T-helper 2 cell (primary cell): ENCODE measurements at places on chromosomes 1 and 21.

DNA sequence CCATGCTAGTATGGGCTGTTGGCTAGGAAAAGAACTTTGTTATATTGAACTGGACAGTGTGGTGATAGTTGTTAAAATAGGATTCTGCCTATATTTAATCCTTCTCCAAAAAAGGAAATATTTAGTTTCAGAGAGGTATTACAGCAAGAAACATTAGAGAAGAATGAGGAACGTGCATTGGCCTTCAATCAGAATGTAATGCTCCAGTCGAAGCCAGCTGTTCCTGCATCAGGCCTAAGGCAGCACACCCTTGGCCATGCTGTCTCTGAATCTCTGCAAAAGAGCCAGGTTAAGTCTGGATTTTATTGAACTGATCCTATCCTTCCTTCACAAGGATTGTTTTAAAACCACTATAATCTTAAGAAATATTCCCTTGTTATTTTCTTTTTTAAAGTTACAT is 35.3 kb upstream of the RALGPS2 start:
- no peak for DNase-seq

GRCh38 chr21:34023691-34024373 is 49.5 kb upstream of the MRPS6 start:
- DNase-seq, result no peak

DNA sequence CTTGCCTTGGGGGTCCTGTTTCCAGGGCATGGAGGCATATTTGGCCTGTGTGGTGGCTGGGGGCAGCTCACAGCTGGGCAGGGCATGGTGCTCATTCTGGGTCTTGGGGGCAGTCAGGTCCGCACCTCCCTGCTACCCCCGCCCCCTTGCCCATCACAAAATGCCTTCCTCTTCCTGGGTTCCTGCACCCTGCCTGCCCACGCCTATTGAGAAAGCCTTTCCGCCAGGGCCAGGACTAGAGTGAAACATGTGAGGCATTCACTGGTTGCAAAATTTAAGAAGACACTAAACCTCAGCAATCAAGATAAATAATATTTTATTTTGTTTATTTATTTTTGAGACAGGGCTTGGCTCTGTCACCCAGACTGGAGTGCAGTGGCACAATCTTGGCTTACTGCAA is 19.7 kb downstream of the PTAFR start:
- DNase-seq, result no peak

DNA sequence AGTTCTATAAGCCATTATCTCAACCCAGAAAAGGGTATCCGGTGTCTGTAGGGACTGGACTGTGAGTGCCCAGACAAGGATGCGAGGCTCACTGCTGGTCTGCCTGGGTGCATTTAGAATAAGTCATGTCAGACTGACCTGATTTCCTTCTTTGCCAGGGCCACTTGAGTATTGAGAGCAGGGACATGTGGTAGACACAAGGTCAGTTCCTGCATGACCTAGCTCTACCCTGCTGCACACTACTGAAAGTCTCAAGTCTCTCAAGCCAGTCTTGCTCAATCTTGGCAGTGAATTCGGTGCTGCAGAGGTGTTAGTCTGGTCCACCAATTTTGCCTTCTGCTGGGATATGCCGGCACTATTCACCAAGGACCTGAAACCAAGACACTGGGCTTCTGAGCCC is 180.1 kb downstream of the C1orf94 start:
- DNase-seq, result no peak

GRCh38 chr1:28371010-28371377 is 1.5 kb downstream of the PHACTR4 start:
- no peak for DNase-seq

DNA sequence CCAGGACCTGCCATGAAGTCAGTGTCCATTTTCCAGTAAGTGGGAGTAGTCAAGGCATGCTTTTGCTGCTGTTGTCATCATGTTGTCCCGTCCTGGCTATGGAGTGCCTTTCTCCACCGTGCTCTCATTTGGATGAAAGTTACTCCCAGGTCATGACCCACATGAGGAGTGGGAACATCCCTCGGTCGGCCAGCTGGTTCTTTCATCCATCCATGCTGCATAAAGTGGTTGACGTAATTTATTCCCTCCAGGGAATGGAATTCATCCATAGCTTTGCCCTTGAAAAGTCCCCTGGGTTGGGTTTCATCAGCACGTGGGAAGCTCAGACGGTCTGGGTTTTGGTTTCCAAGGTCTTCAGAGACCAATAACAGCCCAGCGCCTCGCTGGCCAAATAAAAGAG is 11.6 kb downstream of the PLA2G2A start:
- no peak for DNase-seq

- peak; percentile 61 for DNase-seq
These were observed 28.5 kb upstream of the KCNA2 start for GRCh38 chr1:110634455-110635311.

GRCh38 chr1:208146650-208147049 is 97.5 kb downstream of the PLXNA2 start:
- no peak for DNase-seq

GRCh38 chr1:43329995-43330751 is 7.4 kb upstream of the MPL start:
- no peak for DNase-seq

GRCh38 chr21:26846036-26846931 is 1.1 kb upstream of the ADAMTS1 start:
- DNase-seq, result no peak

GRCh38 chr1:155989242-155990004 is 11.1 kb upstream of the ARHGEF2 start:
- peak; percentile 61 for DNase-seq

GRCh38 chr1:11129649-11130390 is 30.2 kb upstream of the EXOSC10 start:
- no peak for DNase-seq

- no peak for DNase-seq
These were observed 46.7 kb upstream of the CXADR start for GRCh38 chr21:17466166-17466565.

DNA sequence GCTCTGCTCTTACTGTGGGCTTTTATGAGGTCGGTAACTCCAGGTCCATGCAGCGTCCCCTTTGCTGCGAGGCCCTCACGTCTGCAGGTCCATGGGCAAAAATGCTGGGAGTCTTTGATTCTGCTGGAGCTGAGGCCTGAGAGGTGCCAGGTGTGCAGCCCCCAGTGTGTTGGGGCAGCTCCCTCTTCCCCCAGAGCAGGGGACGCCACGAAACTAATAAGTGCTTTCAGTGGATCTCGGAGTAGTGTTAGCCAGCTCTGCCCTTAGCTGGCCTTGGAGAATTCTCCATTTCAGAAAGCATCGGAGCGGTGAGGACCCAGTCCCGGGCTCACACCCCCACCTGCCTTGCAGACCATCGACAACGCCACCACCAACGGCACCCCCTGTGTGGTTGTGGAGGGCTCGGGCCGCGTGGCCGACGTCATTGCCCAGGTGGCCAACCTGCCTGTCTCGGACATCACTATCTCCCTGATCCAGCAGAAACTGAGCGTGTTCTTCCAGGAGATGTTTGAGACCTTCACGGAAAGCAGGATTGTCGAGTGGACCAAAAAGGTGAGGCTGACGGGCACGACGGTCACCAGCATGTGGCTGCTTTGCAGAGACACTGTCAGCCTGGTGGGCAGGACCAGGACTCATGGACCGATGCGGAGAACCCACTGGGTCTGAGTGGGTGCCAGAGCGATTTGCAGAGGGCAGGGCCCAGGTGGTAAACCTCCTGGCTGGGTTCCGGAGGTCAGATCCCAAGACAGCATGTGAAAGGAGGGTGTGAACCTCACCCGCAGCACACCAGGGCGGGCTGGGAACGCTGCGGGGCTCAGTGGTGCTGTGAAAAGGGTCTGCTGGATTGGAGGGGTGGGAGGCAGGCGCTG is 25.5 kb downstream of the TRPM2 start:
- DNase-seq, result no peak

DNA sequence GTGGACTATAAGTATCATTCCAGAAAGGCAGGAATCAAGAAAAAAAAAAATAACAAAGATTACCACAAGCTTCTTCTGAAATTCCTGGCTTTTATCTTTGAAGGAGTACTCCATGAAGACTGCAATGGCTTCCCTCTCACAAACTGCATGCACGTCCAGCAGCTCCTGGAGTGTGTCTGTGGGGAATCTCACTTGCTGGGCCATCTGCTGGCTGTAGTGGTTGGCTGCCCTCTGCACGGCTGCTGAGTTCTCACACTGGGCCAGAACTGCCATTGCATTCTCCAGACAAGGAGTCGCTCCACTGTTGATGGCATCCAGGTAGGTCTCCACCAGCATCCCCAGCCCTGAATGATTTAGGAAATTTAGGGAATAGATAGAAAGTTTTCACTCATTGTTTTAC is 23.3 kb upstream of the GBP2 start:
- DNase-seq, result no peak

DNA sequence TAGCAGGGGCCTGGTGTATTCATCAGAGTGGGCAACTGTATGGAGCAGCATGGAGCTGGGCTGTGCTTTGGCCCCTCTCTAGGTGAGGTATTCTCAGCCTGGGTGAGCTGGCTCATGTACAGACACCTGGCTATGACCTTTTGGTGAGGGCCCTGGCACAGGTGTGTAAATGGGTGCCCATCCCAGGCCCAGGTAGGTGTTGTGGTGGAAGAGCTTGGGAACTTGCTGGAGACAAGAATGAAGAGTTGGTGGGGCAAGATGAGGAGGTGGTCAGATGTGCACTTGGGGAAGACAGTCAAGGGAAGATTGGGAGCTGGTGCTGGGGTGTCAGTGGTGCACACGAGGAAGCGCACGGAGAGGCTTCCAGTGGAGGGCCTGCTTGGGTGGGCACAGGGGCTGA is 95.5 kb downstream of the TRIM11 start:
- no peak for DNase-seq

GRCh38 chr1:194809665-194810064 is 1623.3 kb upstream of the B3GALT2 start:
- DNase-seq, result no peak
